ENCODE measurements at places on chromosomes 3 and 15. TPM values are rescaled to one million over a fixed set of nuclear protein-coding genes. Genes with fewer than 3 reads are reported as not detected.

DNA sequence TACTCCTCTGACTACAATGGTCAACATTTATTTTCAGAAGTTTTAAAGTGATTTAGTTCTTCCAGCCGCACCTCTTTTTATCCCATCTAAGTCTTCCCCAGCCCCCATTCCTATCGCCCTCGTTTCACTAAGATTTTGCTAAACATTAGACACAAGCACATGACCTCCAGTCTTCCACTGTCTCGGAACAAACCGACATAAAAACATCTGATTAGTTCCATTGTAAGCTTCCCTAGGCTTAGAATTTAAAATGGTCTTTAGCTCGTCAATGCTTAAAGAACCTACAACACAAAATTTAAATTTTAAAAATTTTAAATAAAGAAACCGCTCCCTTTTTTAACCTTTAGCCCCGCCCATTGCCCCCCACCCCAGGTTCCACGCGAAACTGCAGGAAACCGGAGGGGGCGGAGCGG is 284 bp upstream of the TSC22D2 start:
- H3K27ac ChIP-seq, result peak overlapping the region; percentile 100
- peaks cover 2% of the 10 kb centered on the region for H3K36me3 ChIP-seq
- H3K4me3 ChIP-seq, result peak overlapping the region; percentile 74
- no peak for DNase-seq
- H3K4me1 ChIP-seq, result peaks cover 34% of the 10 kb centered on the region

GRCh38 chr3:45597171-45597570 is 2.6 kb downstream of the LIMD1 start:
- H3K4me1 ChIP-seq, result peaks cover 41% of the 10 kb centered on the region
- peak overlapping the region; percentile 25 for H3K4me3 ChIP-seq
- H3K27ac ChIP-seq, result no peak overlapping the region
- H3K27me3 ChIP-seq, result no peaks in the 10 kb centered on the region
- H3K36me3 ChIP-seq, result peaks cover 3% of the 10 kb centered on the region

- no peaks in the 10 kb centered on the region for H3K27me3 ChIP-seq
- H3K27ac ChIP-seq, result peak overlapping the region; percentile 30
- peaks cover 26% of the 10 kb centered on the region for H3K4me1 ChIP-seq
- DNase-seq, result no peak
- H3K4me3 ChIP-seq, result no peak overlapping the region
Measured at GRCh38 chr3:150393745-150394144, 14.4 kb upstream of the TSC22D2 start.

GRCh38 chr3:67239353-67239752 is 241.2 kb downstream of the KBTBD8 start:
- H3K4me3 ChIP-seq, result no peak overlapping the region
- no peaks in the 10 kb centered on the region for H3K27me3 ChIP-seq
- no peaks in the 10 kb centered on the region for H3K36me3 ChIP-seq
- H3K4me1 ChIP-seq, result peaks cover 22% of the 10 kb centered on the region
- no peak for DNase-seq
- H3K27ac ChIP-seq, result no peak overlapping the region

DNA sequence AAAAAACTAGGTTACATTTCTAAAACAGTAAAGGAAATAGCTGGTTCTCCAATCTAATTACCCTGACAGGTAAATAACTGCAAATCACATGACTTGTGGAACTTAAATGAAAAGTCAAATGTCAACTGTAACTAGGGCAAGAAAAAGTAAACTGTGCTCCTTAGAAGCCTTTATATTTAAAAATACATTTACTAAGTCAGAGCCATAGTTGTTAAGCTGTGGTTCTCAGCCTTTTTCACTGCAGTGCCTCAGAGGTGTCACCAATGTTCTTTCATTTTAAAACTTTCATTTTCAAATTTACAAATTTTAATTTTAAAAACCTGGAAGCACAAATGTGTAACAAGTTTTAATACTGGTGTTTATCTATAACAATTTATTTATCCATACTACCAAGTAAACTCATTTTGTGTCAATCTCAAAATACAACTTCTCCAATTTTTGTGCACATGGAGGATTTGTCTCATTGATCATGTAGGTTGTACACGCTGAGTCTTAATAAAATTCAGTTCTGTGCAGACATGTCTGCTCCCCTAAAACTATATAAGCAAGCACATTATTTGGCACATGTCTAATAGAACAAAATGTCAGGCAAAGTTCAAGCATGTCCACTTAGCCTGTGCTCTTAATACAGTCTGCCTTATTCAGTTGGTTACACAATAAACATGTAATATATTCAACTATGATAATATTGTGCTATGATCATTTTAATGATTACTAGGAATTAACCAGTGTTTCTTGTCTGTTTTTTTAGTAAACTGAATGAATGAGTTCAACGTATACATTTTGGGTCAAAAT is 70.4 kb downstream of the DLG1 start:
- H3K36me3 ChIP-seq, result peaks cover 4% of the 10 kb centered on the region
- H3K27ac ChIP-seq, result no peak overlapping the region
- DNase-seq, result no peak
- no peaks in the 10 kb centered on the region for H3K27me3 ChIP-seq

- peaks cover 37% of the 10 kb centered on the region for H3K27me3 ChIP-seq
- no peak overlapping the region for H3K4me3 ChIP-seq
- no peaks in the 10 kb centered on the region for H3K36me3 ChIP-seq
- no peaks in the 10 kb centered on the region for H3K4me1 ChIP-seq
- H3K27ac ChIP-seq, result no peak overlapping the region
Measured at GRCh38 chr15:51688863-51689262, 7.6 kb downstream of the SCG3 start.

ARHGEF26 gene
- 6.2 TPM for total RNA-seq

NCKIPSD gene
- total RNA-seq, result 30.7 TPM
